ENCODE measurements at places on chromosomes 16 and 17.

DNA sequence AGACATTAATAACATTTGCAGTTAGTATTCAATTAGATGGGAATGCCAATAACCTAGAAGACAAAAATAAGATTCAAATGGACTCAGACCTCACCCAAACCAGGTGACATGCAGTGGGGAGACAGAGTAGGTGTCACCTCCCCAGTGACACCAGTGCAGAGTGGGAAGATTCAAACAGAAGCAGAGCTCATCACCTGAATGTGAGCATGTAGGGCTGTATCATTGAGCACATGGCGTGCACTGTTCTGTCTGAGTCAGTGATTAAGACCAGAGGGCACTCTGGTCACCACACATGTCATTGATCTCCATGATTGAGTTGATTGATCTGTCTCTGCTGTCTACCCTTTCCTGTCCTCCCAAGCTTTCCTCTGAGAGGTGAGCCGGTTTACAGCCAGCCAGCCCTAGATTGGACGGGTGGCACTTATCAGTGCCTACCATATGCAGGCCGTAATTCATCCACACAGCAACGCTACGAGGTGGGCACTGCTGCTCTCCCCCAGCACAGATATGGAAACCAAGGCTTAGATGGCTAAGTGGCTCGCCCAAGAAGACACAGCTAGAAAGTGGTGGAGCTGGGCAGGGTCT is 34.0 kb downstream of the RHBDL3 start:
- DNase-seq, result no peak

DNA sequence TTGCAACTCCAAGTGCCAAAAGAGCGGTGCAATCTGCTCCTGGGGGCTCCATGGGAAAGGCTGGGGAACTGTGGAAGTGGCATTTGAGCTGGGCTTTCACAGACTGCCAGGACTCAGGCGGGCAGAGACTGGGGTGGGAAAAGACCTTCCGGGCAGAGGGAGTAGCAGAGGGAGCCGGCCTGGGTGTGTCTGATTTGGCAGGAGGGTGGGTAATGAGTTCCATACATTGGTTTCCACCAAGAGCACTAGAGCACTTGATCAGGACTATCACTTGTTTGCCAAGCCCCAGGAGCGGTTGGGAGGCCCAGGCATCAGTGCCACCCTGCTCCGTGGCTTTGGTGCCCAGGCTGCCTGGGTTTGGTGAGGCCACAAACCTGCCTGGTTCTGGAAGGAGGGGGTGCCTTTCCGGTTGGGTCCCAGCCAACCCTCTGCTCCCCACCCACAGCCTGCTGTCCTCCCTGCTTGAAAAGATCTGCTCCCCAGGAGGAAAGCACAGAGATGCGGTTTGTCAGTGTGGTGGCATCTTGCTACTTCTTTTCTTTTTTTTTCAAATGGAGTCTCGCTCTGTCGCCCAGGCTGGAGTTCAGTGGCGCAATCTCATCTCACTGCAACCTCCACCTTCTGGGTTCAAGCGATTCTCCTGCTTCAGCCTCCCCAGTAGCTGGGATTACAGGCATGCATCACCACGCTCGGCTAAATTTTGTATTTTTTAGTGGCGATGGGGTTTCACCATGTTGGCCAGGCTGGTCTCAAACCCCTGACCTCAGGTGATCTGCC is 3.5 kb upstream of the TRIM47 start:
- DNase-seq, result no peak

GRCh38 chr17:75272848-75273184 is 1.8 kb upstream of the MIF4GD start:
- DNase-seq, result no peak

DNA sequence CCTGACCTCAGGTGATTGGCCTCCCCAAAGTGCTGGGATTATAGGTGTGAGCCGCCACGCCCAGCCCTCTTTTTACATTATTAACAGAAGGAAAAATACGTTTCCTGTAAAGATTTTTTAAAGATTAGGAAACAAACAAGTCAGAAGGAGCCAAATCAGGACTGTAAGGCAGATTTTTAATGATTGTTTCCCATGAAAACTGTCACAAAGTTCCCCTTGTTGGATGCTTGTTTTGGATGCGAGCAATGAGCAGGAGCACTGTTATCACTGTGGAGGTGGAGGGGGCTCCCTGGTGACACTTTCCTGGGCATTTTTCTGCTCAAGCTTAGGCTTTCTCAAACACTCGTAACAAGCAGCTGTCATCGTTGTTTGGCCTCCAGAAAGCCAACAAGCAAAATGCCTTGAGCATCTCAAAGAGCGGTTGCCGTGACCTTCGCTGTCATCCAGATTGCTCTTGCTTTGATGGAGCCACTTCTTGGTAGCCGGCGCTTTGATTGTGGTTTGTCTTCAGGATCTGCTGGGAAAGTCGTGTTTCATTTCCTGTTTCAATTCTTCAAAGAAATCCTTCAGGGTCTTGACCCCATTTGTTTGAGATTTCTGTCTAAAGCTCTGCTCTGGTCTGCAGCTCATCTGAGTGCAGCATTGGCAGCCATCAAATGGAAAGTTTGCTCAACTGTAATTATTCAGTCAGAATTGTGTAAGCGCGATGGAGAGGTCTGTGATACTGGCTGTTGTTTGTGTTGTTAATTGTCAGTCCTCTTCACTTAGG is 128.7 kb downstream of the RPTOR start:
- no peak for DNase-seq

GRCh38 chr16:66539623-66540469 is 10.1 kb downstream of the TK2 start:
- DNase-seq, result no peak

- no peak for DNase-seq
These were observed 202.2 kb upstream of the CHMP6 start for GRCh38 chr17:80789356-80789902.

Measured in right forelimb (tissue), 1 donor.